ENCODE measurements at places on chromosomes 12 and 14.
A peak's percentile ranks its signal among the peaks of the same experiment; 100 is the strongest.

- DNase-seq = no peak
Observed at GRCh38 chr12:110794623-110795280, 52.0 kb upstream of the CCDC63 start.

DNA sequence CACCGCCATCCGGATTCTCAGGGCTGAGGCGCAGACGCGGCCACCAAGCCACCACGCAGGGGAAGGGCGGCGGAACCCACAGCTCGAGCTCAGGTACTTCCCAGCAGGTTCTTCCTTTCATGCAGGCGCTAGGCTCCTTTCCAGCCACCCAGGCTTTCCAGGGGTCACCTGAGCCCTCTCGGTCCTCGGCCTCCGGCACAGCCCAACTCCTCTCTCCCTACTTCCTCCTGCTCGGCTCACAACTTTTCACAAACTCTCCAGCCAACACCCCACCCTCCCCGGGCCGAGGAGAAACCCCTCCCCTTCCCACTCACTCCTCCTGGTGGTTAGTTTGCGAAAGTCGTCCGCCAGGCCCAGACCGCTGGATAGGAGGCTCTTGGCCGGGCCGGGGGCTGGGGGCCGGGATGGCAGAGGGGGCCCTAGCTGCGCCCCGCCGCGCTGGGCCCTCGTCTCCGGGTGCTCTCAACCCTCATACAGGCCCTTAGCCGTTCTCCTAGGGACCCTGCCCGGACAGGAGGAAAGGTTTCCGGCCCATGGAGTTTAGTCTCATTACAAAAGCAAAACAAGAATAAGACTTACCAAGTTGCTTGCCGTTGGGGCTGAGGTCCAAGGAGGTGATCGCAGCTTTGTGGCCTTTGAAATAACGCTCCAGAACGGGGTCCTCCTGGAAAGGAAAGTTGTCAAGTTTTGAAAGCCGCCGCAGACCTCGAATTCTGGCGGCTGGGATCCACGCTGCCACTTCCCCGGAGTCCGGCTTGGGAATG is at the start of gene GALNT4:
GALNT4 (minus strand) TSS at position 256 of the 764 bp plus-strand sequence; CDS start at position 9, 247 bp downstream.
- no peak for DNase-seq

DNA sequence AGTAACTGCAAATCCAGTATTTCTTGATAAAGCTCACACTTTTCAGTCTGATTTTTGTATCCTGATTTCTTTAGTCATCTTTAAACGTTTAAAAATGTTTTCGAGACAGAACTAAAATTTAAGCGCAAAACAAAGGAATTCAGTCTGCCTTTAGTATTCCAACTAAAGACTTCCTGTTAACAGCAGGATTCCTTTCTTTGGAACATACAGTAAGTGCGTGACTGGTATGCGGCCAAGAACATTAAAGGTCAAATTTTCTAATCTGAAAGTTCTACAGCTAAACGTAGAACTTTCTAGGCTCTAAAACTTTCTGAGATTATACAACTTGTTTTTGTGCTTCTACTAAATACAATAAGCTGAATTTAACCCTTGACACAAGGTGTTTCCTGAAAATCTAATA is 9.9 kb downstream of the SAV1 start:
- DNase-seq = peak; percentile 57

DNA sequence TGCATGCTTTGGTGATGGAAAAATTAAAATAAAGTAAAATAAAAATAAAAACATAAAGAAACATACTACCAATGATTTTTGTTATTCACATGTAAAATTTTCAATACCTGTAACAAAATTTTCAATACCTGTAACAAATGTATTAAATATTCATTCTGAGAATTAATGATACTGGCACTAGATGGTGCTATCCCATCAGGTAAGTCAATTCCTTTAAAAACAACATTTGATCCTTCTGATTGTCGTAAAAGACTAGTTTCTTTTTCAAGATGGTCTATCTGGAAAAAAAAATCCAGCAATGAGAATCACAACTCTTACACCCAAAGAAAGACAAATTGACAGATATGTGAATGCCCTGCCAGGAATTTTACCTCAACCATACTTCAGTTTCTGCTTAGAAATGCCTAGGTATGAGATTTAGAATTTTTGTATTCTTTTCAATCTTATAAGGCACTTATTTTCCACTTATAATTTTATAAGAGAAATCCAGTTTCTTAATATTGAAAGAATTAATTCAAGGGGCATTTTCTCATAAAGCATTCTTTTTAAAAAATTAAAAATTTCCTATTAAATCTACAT is 30.7 kb downstream of the CEP290 start:
- DNase-seq = no peak

- DNase-seq = no peak
Observed at GRCh38 chr12:52193991-52194390, 2.2 kb upstream of the KRT80 start.

GRCh38 chr14:103141117-103141796 is 18.0 kb downstream of the TNFAIP2 start:
- no peak for DNase-seq

DNA sequence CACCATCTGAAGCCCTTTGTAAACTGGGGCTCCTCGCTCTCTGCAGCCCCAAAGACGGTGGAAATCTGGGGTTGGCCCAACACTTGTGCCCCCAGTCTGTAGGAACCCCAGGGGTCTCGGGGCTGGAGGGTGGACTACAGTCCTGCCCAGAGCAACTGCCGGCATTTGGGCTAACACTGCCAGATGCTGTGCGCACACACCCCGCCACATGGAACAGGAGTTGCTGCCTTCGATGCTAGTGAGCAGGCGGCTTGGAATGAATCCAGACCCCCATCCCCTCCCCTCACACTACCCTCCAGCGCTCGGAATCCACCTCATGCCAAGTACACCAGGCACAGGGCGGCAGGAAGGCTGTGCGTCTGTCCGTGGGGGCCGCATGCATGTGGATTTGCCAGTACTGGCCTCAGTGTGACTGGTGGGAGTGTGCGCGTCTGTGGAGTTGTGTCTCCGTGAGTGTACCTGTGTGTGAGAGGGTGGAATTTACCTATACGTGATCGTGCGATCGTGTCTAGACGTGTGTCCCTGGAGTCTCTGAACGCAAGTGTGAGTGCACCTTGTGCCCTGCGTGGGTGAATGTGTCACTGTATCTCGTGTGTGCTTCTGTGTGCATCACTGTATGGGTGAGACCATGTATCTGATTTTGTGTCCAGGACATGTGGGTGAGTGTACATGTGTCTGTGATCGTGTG is 5.1 kb downstream of the LHX5 start:
- no peak for DNase-seq

DNA sequence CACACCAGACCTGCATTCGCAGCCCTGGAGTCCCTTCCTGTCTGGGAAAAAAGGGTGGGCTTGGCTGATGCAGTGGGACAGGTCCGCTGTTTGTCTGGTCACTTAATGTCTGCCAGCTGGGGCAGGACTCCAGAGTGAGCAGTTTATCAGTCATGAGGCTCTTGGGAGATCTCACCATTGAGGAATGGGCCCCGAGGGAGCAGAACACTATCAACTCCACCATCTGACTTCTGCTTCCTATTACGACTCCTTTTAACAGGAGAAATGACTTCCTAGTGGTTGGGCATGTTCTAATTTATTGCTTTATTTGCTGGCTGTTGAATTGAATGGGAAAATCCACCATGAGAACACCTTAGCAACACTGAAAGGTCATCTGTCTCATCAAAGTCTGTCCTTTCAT is 182.5 kb upstream of the RASSF8 start:
- no peak for DNase-seq
